ENCODE measurements at places on chromosomes 13 and 19. TPM values are rescaled to one million over a fixed set of nuclear protein-coding genes. Genes with fewer than 3 reads are reported as not detected.

The ZNF615 gene
- total RNA-seq = 8.7 TPM

The ZNF578 gene
- total RNA-seq = 0.77 TPM

The PLIN5 gene
- total RNA-seq = not detected

The ZNF112 gene
- total RNA-seq = 0.14 TPM

The PRKCG gene
- not detected for total RNA-seq

The RDH8 gene
- total RNA-seq = not detected

Measured in activated CD4-positive, alpha-beta T cell treated with anti-CD3 and anti-CD28 coated beads for 36 hours (primary cell).